Hematopoietic multipotent progenitor cell treated with erythropoietin and hydrocortisone succinate and interleukin-3 and kit ligand, for 17 days (in vitro differentiated cells): ENCODE measurements at places on chromosomes 3 and 15.

DNA sequence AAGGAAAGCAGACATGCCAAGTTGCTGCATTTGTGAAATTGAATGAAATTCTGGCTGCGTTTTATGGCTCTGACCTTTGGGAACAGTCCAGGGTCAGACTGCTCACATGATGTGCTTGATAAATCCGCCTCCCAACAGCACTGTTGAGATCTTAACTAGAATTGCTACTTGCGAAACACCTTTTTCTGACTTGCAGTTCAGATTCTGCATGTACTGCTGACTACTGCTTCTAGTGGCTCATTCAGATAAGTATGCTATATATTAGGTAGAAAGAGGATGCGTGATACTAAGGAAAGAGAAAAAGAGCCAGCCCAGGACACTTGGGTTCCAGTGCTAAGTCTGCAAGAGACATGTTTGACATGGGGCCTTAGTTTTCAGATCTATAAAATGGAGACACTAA is 129.4 kb downstream of the LPP start:
- DNase-seq, result no peak

DNA sequence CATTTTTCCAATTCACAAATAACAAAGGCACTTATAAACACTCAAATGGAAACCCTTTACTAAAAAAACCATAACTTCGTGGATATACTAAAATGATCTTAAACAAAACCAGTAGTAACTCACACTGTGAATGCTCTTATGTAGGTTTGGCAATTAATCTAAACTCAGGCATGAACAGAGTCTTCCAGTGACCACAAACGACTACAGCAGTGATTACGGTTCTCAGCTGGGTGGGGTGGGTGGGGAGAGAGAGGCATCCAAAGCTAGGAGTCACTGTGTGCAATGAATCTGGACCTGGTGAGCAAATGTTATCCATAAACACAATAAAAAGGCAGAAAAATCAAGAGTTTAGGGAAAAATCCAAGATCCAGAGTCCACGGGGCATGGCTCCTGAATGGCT is 21.3 kb downstream of the SLC12A8 start:
- no peak for DNase-seq

GRCh38 chr3:120640231-120640630 is 41.8 kb downstream of the HGD start:
- no peak for DNase-seq

DNA sequence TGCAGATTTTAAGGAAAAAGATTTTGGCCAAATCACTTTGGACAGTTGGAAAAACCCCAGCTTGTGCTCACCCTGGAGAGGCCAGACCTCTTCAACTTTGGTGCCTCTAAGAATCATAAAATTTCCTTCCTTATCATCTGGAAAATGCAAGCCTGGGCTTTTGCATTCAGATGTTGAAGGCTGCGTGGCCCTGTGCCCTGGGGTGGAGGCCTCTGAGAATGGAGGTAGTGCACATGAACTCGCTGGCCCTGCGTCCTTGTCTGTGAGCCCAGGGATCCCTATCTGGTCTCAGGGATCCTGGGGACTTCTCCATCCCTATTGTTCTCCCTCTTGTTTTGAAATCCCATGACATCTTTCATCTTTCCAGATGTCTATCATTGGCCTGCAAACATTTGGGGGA is 64.6 kb upstream of the ARNT2 start:
- DNase-seq, result no peak

DNA sequence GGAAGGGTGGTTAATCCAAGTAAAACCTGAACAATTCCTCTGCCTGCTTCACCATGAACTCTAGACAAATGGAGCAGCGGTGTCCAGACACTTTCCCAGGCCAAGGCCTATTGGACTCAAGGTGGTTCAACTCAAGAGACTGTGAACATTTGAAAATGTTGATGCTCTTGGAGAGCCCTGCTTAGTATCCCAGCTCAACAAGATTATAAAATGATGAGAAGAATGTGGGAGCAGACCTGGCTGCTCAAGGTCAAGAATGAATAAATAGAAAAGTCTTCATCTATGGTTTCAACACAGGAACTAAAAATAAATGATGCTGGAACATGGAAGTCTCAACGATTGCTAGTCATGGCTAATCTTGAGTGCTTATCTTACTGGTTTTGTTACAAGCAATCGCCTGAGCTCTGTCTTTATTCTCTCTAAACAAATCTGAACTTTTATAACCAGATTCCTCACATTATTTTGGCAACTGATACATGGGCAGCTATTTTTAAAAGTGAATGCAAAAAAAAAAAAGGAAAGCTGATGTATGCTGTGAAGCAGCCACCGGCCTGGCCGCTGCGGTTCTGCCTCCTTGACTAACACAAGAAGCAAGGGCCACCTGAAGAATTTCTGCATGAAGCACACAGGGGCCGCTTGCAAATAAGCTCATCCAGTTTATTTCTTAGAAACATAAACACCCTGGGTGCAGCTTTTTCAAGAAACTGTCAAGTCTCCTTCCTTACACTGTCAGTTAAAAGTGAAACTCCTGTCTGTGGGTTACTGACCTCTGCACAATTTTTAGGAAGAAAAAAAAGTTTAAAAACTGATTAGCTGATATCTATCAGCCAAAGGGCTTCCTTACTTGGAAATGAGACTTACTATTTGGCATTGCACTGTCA is 120.1 kb upstream of the ARHGEF3 start:
- DNase-seq, result no peak

DNA sequence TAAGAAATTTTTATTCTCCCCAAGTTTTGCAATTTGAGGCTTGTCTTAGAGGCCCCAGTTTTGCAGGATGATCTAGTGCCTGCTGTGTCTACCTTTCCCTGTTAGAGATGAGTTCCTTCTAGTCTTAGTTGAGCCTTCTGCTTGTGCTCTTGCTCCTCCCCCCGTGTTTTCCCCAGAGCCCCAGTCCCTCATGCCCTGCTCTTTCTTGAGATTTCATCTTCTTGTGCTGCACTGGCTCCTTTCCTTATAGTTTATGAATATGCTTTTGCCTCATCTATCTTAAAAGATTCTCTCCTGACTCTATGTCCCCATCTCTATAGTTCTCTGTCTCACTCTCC is 4.7 kb downstream of the GAP43 start:
- no peak for DNase-seq

- no peak for DNase-seq
Observed at GRCh38 chr3:150620002-150620689, 17.0 kb downstream of the SELENOT start.

GRCh38 chr3:111519178-111519855 is 22.7 kb upstream of the CD96 start:
- DNase-seq, result no peak

GRCh38 chr3:60176614-60177013 is 1074.6 kb downstream of the FHIT start:
- no peak for DNase-seq

DNA sequence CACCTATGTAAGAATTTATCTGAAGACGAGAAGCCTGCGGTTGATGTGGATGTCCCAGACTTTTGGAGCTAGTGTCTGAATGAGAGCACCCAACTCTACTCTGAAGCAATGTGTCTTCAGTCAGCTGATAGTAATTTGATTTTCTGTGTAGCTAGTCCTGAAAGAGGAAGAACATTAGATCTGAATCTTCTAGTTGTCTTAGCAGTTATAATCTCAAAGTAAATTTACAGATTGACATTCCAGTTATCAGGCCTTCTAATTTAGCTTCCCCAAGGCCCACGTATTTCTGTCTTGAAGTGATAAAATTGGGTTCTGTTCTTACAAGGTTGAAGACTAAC is 1.5 kb downstream of the TCAIM start:
- peak; percentile 9 for DNase-seq

DNA sequence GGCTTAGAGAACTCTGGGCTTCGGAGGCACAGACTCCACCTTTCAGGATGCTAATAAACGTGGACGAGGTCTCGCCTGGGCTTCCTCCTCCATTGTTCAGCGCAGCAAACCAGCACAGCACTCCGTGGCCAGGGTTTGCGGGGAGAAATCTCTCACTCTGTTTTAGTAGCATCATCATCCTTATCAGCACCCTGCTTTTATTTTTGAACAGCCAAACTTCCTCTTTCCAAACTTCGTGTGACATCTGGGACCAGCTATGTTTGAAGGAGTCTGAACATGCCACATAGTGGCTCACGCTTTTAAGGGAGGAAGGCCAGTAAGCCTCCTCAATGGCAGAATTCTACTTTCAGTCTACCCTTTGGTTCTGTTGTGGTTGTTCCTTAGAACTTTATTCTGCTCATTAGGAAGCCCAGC is 149.0 kb downstream of the PGPEP1L start:
- peak; percentile 18 for DNase-seq

DNA sequence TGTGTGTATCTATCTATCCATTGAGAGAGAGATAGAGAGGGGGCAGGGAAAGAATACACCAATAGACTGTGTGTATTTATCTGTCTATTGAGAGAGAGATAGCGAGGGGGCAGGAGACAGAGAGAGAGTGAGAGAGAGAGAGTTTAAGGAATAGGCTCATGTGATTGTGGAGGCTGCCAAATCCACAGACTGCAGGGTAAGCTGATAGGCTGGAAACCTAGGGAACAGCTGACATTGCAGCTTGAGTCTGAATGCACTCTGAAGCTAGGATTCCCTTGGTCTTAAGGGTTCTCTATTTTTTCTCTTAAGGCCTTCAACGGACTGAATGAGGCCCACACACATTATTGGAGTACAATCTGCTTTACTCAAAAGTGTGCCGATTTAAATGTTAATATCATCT is 255.8 kb downstream of the EPHA3 start:
- no peak for DNase-seq

GRCh38 chr3:12957339-12957738 is 115.9 kb downstream of the IQSEC1 start:
- peak; percentile 54 for DNase-seq

GRCh38 chr15:73022161-73022560 is 30.1 kb upstream of the NEO1 start:
- DNase-seq, result no peak

DNA sequence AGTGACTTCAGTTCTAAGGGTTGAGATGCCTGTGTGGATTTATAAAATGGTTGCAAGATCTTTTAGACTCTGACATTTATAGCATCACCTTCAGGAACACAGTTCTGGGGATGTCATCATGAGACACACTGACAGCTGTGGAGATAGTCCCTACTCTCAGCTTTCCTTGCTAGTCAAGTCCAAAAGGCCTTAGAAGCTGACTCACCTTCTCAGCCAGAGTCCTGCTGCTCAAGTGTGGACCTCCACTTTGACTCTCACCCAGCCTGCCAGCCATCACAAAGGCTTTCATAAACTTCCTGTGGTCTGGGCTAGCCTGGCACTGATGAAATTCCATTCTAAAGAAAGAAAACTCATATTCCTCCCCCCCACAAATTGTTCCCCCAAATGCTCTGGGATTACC is 44.8 kb downstream of the TMEM39A start:
- peak; percentile 32 for DNase-seq

DNA sequence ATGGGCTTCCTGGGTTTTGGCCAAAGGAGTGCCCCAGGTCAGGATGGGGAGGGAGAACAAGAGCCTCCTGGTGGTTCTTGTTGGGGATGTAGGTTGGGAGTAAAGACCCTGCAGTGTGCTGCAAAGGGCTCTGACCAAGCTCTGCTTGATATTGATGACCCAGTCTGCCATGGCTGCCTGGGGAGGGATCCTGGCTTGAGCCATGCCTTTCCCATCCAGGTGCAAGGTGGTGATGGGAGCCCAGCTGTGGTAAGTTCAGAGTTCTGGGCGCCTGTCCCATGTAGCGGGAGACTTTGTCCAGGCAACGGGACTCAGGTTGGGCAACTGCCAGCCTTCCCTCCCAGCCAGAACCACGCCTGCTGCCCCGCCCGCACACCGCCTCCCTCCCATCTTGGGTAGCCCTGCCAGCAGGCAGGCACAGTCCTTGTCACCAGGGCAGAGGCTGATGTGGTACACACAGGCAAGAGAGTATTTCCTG is 2.6 kb downstream of the GNAI2 start:
- DNase-seq, result peak; percentile 85

GRCh38 chr15:100973351-100974111 is 54.4 kb downstream of the LRRK1 start:
- DNase-seq, result no peak

DNA sequence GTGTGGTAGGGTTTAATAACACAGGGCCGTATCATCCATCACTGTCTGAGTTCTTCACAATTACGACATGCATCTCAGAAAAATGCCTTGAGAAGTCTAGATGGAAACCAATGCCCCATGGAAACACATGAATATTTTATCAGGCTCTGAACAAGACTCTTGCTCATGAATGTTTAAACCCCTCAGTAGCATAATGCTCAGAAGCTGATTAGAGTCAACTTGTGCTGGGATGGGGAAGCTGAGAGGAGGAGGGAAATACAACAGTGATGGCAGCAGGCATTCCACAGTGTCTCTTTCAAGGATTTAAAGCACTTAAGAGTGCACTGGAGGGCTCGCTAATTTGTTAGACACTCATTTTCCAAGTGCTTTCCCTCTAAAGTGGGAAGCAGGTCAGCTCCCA is 3.8 kb downstream of the GPR156 start:
- no peak for DNase-seq

DNA sequence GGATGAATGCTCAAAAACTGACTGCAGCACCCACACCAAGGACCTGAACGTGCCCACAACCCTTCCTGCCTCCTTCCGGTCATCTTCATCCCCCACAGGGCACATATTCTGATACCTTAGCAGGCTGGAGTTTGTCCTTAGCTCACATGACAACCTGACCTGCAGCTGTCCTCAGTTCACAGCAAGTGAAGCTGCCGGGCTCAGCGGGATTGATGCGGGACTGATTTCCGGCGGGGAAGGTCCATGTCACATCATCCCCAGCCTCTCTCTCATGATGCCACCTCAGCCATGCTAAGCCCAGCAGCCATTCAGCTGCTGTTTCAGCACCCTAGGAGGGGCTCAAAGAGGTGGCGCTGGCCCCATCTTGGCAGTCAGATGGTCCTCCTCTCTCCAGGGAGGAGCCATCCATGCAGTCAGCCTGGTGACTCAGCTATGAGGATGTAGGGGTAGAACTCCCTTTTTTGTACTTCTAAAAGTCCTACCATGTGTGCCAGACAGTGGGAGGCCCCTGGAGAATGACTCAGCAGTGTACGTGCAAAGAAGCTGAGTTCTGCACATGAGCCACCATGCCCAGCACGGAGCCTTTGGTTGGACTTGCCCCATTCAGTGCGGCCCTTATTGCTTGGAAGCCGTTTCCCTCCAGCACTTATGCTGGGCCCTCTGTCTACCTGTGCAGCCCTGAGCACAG is 9.5 kb downstream of the CA12 start:
- no peak for DNase-seq

DNA sequence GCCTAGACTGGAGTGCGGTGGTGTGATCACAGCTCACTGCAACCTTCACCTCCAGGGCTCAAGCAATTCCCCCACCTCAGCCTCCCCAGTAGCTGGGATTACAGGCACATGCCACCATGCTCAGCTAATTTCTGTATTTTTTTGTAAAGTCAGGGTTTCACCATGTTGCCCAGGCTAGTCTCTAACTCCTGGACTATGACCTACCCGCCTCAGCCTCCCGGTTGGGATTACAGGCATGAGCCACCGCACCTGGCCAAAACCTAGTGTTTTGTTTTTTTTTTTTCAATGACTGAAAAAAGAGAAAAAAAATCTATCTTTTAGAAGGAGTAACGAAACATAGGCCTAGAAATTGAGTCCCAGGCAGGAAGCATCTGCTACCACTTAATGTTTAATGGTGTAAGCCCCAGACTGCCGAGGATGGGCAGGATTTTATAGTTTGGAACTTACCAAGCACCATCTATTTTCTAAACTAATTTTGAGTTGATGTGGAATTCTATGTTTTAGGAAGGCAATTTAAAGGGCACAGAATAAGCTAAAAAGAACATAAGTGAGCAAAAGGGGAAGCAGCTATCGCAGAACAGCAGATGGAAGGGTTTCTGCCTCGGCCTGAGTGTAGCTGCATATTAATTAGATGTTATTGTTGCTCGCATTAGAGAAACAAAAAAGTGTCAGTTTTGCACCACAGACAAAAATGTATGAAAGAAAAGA is 24.2 kb upstream of the CA12 start:
- no peak for DNase-seq
